T47D (cell line): ENCODE measurements at places on chromosomes 2 and 18.

DNA sequence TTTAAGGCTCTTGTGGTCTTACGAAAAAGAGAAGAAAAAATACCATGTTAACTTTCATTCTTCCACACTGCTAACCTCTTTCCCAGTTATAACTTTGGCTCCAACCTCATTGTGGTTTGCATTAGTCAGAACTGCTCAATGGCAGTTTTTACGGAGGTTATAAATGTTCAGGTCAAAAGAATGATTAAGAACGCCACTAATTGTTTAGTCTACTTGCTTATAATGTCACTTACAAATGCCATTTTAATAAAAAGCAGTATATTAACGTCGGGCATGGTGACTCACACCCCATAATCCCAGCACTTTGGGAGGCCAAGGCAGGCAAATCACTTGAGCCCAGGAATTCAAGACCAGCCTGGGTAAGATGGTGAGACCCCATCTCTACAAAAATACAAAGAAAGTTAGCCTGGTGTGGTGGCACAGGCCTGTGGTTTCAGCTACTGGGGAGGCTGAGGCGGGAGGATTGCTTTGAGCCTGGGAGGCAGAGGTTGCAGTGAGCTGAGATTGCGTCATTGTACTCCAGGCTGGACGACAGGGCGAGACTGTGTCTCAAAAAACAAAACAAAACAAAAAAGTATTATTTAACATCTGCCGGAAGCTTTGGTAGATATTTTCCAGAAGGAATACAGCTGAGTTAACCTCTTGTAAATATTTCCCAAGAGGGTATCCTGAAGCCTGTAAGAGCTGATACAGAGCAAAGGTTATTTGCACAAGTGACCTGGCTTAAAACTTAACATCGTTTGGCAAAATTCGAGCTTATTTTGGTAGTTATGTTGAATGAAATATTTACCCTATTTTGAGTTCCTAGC lies 5.1 kb downstream of the AGPS start:
- no peak for DNase-seq

- DNase-seq = no peak
Observed at GRCh38 chr18:421247-422155, 79.0 kb downstream of the COLEC12 start.

DNA sequence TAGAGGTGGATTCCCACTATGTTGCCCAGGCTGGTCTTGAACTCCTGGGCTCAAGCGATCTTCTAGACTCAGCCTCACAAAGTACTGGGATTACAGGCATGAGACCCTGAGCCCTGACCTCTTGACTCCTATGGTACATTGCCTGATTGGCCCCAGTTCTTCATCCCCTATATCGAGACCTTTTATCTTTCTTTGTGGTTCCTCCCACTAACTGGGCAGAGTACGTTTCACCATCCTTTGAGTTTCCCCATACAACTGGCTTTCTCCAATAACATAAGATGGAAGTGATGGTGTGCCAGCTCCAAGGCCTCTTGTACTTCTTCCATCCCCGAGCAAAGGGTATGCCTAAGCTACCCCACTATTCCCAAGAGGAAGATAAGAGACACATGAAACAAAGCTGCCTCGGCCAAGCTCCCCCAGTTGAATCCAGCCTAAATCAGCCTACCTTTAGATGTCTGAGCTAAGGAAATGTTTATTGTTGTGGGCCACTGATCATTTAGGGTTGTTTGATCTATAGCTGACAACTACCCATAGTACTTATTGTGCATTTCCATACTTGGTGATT lies 8.3 kb upstream of the TMEM247 start:
- no peak for DNase-seq

DNA sequence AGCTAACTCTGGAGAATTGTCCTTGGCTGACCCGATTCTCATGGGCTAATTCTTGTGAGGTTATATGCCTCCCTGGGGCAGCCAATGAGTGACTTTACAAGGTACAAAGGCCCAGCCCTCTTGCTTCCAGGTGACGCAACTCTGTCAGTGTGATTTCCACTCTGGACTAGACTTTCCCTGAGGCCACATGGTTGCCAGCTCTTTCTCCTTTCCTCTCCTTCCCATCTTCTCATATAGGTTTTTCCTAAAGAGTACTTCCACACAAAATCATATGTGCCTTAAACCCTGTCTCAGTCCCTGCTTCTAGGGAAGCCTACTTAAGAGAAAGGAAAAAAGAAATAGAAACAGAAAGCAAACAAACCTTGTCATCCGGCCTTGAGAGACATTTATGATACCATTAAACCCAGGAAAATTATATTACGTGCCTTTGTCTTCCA lies 226.2 kb upstream of the ZSWIM2 start:
- peak; percentile 44 for DNase-seq

DNA sequence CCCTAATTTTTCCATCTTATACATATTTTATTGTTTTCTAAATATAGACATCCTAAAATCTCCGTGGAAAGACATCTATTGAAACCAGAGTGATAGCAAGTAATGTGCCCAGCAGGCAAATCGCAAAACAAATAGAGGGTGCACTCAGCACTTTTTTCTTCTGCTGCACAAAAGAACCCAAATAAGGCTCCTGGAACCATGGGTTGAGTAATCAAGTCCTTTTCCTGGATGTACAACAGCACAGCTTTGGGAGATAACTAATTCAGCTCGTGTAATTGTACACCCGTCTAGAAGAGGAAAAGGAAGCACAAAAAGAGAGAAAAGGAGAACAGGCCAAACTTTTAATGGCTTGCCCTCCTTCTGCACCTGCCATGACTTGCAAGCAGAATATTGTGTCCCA lies 126.9 kb upstream of the TLK1 start:
- no peak for DNase-seq

GRCh38 chr18:62331581-62332356 lies 6.7 kb downstream of the TNFRSF11A start:
- no peak for DNase-seq

DNA sequence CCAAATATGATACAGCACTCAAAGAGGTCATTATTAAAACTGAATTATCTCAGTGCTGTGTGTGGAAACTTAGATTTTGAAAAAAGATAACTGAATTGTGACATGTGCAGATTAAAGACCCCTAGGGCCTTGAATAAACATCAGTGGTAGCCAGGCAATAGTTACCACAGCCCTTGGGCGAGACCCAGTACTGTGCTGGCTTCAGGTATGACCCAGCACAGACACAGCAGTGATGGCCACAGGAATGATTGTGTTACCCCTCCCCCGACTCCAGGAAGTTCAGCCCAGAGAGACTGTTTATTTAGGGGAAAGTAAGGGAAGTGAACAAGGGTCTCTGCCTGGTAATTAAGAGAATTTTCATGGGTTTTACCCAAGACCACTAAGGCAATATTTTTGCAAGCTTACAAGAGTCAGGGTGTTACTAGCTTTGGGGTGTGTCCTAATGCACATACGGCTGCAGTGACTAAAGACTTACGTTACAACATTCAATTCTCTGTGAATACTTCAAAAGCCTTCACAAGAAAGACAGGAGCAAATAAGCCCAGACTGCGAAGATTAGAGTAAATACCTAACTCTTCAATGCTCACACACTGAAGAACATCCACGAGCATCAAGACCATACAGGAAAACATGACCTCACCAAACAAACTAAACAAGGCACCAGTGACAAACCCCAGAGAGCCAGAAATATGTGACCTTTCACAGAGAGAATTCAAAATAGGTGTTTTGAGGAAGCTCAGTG lies 28.2 kb upstream of the ITGAV start:
- DNase-seq = no peak

DNA sequence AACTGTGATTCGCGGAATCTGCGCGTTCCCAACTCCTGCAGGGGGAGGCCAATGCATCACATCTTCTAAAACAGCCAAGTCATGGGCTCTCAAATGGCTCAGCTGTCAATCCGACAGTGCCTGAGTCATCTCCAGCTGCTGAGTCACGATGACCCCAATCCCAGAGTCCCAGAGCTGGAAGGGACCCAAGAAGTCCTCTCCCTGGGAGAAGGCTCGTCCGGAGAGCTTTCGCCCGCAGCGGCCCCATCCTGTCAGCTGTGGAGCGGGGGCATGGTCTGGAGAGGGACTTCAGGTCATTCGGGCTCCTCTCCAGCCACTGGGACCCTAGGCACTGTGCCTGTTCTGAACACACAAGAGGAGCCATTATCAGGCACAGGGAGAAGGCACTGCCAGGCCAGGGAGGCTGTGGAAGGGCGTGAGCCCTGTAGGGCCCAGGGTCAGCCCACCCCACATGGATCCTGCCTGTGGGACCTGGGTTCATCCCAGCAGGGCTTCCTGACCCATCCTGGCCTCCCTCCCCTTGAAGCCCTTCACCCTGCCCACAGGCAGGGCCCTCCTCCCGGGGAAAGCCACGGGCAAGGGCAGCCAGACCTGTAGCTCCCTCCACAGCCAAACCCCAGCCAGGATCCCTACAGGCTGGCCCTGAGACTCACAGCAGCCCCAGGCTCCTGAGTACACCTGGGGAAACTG lies 47.6 kb upstream of the GPC1 start:
- no peak for DNase-seq

GRCh38 chr2:8728305-8729015 lies 46.6 kb downstream of the ID2 start:
- DNase-seq = no peak

GRCh38 chr2:39419282-39420223 lies 17.5 kb downstream of the MAP4K3 start:
- no peak for DNase-seq

DNA sequence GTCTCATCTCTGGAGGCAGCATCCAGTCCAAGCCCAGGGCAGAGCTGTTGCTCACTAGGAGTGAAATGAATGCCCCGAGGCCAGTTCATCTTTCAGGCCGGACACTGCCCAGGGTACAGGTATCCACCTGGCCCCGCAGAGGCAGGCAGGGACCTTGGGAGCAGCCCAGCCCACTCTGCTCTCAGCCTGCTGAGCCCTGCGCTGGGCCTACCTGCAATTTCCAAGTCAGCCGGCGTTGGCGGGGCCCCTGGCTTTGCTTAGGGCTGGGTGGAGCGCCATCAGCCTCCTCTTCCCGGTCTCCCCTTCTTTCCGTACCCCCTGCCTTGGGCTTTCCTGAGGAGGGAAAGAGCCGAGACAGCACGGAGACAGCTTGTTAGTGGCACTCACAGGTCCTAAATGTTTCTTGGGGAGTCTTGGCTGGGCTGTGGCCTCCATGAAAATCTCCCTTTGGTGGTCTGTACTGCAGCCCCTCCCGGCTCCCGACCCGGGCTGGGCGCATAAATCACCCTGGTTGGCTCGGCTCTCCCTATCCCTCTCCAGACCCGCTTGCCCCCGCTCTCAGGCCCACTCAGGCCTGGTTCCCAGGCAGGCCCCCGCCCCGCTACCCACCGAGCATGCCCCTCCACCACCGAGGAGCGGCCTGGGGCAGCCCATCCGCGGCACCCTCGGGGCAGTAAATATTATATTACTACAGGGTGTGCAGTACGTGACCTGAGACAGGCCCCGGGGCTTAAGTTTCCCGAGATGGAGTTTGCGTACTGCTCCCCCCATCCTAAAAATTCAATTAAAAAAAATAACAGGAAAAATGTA lies 106.7 kb downstream of the DYSF start:
- DNase-seq = no peak

- DNase-seq = no peak
Observed at GRCh38 chr18:3054780-3055179, 41.8 kb upstream of the LPIN2 start.

DNA sequence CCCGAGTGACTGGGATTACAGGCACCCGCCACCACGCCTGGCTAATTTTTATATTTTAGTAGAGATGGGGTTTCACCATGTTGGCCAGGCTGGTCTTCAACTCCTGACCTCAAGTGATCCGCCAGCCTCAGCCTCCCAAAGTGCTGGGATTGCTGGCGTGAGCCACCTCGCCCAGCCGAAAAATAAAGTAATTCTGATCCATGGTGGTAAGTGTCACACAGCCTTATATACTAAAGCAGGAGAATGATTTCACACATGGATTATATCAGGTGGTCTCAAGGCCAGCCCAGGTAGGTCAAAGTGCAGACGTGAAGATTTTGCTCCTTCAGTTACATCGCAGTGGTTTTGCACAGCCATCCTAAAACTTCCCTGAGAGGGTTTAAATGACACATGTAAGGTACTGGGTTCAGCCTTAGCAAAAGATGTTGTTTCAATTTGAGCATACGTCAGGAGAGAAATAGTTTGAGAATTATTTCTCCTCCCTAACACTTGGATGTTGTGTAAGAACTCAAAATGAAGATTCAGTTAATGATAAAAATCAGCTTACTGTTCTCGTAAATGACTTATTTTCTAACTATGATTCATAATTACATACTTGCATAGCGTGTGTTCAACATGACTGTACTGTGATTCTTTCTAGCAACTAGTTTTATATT lies 93.0 kb upstream of the SLC39A10 start:
- DNase-seq = no peak

- no peak for DNase-seq
Observed at GRCh38 chr2:85650456-85650855, 17.5 kb downstream of the SFTPB start.

GRCh38 chr2:35526741-35527140 lies 828.8 kb upstream of the CRIM1 start:
- DNase-seq = no peak

GRCh38 chr2:181680937-181681811 lies 857 bp upstream of the NEUROD1 start:
- DNase-seq = no peak

- DNase-seq = no peak
Observed at GRCh38 chr2:47653902-47654789, 128.8 kb upstream of the MSH6 start.

DNA sequence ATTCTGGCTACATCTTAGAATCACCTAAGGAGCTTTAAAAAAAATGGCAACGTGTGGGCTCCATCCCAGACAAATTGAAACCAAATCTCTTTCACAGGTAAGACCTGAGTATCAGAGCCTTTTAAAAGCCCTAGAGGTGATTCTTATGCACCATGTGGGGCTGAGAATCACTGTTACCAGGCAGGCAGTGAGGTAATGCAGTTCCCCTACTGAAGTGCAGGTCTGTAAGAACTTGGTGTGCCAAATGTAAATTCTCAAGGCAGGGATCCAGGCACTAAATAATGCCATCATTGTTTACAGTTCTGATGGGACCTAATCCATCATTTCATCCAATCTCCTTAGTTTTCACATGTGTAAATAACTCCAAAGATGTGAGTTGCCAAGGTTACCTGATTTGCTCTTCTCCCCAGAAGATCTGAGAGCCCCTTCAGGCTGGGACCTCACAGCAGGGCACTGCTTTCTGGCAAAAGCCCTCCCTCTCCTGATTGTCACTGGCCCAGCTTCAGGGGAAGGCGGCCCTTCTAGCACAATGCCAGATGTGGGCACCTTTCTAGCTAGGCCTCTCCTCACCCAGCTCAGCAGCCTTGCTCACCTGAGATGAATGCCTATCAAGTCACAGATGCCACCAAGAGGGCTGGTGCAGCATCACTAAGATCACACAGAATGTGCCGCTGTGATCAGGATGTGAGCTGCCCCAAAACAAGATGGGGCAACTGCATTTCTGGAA lies 73.6 kb upstream of the RGPD5 start:
- no peak for DNase-seq

GRCh38 chr2:219155054-219155644 lies 5.5 kb downstream of the NHEJ1 start:
- DNase-seq = peak; percentile 81

DNA sequence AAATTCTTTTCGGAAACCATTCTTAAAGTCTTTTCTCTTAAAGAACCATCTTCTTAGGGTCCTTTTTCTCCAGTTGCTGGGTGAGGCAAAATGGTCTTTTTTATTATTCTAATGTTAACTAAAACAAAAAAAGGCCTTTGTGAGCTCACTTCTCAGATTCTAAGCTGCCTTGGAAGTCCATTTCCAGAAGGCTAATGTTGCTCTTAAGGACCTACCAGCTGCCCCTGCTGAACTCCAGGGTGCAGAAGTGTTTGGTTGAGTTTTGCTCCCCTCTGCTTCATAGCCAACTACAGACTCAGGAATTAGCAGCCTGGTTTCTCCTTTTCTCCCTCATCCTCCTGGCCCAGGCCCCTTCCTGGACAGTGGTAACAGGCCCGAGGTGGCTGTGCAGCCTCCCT lies 23.4 kb downstream of the APCDD1 start:
- no peak for DNase-seq
